ENCODE measurements at places on chromosomes 4 and X.

DNA sequence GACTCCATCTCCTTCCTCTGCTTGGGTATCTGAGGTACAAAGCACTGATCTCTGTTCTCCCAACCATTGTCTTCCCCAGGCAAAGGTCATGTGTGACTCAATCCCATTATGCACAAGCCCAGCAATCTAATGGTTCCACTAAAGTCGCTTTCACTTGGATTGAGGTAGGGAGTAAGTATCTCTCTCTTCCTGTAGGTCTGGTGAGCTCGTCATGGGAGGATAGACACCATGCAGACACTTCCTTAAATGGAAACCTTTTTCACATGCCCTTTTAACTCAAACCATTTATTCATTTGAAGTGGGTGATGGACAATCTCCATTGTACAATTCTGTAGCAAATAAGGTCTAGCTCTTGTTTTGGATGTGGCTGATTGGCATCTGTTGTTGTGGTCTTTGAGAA, 245.2 kb upstream of the CLNK start:
- DNase-seq = no peak

DNA sequence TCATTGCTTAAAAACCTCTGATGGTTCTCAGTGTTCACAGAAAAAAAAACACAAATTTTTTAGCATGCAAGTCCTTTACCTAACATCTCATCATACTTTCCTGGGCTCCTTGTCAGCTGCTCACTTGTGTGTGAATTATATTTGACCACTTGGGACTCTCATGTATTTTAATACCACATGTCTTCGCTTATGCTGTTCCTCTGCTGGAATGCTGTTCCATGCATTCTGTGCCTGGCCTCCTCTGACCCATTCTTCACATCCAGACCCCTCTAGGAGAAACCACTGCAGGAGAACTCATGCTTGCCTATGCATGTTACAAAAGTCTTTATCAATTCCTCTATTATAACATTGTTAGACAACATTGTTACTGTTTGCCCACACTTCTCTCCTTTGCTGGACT, 157.6 kb downstream of the PDGFRA start:
- DNase-seq = no peak

GRCh38 chr4:173499658-173500535, 30.1 kb downstream of the HAND2 start:
- DNase-seq = no peak

GRCh38 chr4:87046121-87046551, 111.3 kb downstream of the AFF1 start:
- no peak for DNase-seq

- DNase-seq = no peak
Observed at GRCh38 chr4:25585901-25586523, 69.6 kb upstream of the SLC34A2 start.

Measured in stimulated activated CD8-positive, alpha-beta memory T cell treated with anti-CD3 and anti-CD28 coated beads, Interleukin-7, amount 100 ng/mL, for 1 hour (primary cell).